T-helper 9 cell (primary cell): ENCODE measurements at places on chromosomes 1 and 21.

DNA sequence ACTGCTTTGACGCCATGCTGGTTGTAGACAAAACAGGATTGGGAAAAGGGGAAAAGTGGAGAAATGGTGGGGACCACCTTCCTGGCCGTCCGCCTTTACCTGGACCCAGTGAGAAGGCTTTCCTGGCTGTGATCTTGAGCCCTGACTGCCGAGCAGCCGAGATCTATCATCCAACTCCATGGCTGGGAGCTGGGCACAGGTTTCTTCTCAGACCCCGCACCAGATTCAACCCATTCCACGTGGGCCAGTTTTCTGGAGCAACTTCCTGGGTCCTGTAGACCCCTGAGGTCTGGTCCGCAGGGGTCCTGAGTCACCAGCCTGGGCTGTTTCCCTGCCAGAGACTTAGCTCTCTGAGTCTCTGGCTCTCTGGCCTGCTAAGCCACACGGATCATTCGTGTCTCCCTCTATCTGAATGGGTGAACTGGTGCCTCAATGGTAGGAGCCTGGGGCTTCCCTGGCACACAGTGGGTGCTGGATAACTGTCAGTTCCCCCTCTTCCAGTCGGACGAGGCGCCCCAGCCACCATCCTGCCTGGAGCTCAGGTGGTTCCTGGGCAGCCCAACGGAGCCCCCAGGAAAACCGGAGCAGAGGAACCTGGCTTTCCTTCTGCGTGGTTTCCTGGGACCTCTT lies 4.5 kb upstream of the NPHP4 start:
- DNase-seq: no peak

GRCh38 chr21:16186742-16187141 lies 457.0 kb downstream of the USP25 start:
- DNase-seq: no peak

GRCh38 chr1:145959957-145960467 lies 2.2 kb upstream of the LIX1L start:
- no peak for DNase-seq

DNA sequence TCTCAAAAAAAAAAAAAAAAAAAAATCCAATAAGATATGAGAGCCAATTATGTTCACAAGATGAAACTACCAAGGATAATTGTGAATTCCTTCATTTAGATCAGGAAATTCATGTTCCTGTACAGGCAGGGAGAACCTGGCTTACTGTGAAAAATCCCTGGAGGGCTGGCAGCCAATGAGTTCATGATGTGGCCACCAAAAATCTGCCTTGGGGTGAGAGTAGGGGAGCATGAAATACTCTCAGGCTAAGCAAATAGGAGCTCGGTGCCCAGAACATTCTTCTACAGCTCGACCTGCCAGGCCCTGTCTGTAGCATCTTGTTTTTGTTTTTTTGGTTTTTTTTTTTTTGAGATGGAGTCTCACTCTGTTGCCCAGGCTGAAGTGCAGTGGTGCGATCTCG lies 50.1 kb downstream of the PIK3CD start:
- no peak for DNase-seq

DNA sequence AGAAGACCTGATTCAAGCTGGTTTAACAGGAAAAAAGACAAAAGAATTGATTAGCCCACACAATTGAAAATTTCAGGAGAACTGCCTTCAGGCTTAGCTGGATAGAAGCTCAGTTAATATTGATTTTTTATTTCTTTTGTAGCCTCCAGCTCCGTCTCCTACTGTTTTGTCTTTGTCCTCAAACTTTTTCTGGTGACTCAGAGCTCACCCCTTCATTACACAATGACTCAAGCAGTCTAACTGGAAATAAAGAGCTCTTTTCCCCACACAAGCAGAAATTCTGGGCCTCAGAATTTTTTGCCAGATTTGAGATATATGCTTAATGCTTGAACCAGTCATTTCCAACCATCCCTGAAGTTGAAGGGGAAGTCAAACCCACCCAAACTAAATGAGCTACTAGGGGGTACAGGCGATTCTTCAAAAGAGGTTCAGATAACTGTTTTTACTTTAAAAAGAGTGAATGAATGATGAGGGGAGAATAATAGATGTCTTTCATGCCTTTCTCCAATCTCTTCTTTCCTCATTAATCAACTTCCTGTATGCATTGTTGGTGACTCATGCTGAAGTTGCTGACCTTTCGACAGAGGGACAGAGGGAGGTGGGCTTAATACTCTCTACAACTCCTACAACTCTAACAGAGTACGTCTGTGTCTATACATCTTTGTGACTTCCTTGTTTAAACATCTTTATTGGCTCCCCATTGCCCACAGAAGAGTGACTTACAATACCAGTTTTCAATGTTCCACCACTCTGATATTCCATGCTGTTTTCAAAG lies 6.2 kb upstream of the ACP6 start:
- DNase-seq: no peak

- DNase-seq: peak; percentile 24
Observed at GRCh38 chr1:210332719-210333398, 4.2 kb downstream of the HHAT start.

DNA sequence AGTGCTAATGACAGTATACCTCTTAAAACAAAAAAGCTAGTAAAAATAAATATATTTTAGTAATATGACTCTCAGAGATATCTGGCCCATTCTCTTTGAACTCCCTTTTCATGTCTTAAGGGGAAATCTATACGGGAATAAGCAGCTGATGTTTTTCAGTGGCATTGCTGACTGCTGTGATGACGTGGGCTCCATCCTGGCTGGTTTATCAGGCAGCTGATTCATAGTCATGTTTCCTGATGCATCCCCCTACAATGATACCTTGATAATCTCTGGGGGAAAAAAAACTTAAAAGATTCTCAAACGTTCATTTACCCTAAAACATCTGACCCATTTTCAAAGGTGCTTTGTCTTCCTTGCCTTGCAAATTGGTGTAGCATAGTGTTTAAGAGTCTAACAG lies 53.8 kb downstream of the ABCA4 start:
- DNase-seq: no peak

DNA sequence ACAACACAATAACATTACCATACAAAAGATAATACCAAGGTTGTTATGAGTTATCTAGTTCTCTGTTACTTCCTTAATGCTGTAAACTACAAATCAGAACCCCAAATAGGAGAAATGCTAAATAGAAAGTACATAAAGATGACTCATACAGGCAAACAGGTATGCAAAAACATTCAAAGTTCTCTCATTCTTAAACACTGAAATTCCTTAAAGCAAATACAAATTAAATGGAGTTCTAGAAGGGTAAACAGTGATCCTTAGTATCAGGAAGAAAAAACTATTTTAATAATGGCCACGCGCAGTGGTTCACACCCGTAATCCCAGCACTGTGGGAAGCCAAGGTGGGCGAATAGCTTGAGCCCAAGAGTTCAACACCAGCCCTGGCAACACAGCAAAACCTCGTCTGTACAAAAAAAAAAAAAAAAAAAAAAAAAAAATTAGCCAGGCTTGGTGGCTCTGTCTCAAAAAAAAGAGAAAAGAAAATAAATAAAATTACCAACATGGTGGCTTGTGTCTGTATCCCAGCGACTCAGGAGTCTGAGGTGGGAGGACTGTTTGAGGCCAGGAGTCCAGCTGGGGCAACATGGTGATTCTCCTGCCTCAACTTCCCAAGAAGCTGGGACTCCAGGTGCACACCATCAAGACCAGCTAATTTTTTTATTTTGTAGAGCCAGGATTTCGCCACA lies 17.5 kb downstream of the FBXO42 start:
- no peak for DNase-seq

GRCh38 chr1:3651026-3651929 lies 1.0 kb upstream of the TP73 start:
- no peak for DNase-seq

DNA sequence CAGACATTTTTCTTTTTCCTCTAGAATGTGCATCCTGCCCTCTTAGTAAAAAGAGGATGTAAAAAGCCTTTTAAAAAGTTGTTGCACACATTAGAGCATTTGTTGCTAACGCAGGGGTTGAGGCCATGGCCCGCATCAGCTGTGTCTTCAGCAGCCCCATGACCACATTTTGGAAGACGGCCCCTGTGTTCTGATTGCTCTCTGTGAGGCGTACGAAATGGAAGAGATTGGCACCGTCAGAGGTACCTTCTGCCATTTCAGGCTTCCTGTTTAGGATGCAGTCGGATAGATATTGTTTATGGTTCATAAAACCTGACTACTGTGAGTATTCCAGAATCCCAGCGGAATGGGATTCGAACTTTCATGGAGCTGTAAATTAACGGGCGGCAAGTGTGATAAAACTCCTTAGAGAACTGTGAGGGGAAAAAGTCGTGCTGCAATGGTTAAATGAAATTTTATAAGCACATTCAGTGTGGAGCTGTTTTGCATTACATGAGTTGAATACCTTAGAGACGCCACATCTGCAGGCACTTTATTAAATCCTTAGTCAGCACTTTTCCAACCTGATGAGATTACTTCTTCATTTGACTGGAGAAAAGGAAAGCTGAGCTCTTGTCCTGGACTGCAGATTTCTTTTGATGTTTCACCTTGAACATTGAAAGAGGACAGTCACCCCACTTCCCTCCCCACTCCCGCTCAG lies 273.9 kb downstream of the TM2D1 start:
- no peak for DNase-seq

DNA sequence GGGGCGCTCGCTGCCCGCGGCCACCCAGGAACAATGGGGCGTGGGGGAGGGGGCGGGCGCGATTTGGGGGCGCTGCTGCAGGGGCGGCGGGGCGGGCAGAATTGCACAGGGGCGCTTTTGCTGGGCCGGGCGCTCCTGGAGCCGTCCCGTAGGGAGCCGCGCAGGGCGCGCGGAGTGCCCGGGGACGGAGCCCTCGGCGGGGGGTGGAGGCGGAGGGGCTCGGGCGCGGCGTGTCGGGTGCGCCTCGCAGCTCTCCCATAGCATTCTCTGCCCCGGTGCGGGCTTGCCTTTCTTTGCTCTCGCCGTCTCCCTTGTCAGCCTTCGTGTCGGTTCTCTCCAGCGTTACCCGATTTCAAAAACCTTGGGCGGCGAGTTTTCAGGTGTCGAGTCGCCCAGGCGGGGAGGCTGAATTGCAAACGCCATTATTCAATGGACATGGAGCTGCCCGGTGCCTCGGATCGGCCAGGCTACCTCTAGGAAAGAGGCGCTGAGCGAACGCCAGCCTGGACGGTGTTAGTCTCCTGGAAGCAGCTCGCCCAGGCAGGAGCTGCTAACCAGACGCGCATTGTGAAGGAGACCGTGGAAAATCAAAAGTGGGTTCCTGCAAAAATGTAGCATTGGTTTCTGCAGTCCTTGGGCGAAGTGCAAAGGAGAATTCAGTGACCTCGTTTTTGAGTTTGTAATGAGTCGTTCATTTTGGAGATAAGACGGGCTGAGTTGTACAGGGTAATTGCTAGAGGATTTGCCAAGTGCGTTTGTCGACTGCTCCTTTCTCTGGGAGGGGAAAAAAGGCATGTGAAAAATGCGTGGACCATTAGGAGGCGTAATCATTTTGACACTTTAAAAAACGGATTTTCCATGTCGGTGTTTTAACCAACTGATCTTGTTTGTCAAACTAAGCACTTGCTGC lies 626 bp downstream of the CXADR start:
- peak; percentile 11 for DNase-seq

GRCh38 chr1:41751804-41752513 lies 166.8 kb downstream of the HIVEP3 start:
- no peak for DNase-seq

- no peak for DNase-seq
Observed at GRCh38 chr1:67314696-67315095, 7.0 kb downstream of the IL12RB2 start.

GRCh38 chr1:207002724-207003146 lies 29.8 kb downstream of the C1orf116 start:
- DNase-seq: no peak

DNA sequence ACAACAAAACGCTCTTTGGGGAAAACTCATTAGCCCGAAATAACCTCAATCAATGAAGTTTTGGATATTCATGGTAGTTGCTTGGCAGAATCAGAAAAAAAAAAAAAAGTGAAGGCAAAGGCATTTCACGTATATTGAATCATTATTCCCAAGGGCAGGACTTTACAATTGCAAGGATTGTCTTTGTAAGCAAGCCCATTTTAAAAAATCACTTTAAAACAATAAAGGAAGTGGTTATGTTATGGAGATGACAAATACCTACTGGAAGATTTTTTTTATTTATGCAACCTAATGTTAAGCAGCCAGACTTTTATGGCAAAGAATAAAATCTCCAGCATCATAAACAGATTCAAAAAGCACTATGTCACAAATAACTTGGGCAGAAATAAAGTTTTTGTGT lies 9.3 kb downstream of the GJB4 start:
- no peak for DNase-seq

DNA sequence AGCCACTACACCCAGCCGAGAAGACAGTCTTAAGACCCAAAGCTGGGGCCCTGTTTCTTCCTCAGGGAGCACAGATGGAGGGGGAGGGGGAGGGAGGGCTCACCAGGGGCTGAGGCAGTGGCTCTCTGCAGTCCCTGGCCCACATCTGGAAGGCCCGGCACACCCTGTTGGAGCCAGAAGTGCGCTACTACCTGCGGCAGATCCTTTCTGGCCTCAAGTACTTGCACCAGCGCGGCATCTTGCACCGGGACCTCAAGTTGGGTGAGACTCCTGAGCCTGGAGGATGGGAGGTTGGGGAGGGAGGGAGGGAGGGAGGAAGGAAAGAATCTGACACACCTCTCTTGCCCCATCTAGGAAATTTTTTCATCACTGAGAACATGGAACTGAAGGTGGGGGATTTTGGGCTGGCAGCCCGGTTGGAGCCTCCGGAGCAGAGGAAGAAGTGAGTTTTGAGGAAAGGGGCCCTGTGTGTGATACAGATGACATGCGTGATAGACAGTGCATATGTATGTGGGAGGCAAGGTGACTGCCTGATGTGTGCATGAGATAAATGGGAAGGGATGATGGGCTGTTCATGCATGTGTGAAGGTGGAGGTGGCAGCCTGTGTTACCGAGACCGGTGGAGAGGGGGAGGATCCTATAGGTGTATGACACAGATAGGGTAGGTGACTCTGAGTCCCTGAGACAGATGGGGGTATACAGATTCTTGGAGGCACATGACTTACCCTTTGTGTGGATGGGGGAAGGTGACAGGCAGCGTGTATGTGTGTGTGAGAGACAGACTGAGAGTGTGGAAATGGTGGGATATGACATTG lies 1.5 kb downstream of the PLK3 start:
- no peak for DNase-seq

DNA sequence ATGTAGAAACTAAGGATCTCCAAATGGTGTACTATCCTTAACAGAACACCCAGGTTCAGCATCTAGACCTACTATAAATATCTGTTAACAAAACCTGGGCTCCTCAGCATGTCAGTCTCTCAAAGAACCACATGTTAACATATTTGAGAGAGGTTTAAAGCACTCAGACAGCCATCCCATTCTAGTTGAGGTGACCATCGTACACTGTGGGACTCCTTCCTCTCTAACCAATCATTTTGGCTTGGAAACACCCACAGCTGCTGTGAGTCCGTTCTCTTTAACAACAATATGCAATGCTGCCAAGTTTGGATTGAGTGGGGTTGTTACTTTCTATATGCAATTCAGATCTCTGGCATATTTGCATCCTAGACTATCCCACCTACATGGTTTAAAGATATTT lies 105.8 kb downstream of the MRPL39 start:
- DNase-seq: no peak

- DNase-seq: no peak
Observed at GRCh38 chr1:219155135-219155534, 18.5 kb upstream of the LYPLAL1 start.

GRCh38 chr21:32403201-32403777 lies 9.2 kb upstream of the EVA1C start:
- peak; percentile 51 for DNase-seq
